ENCODE measurements at places on chromosomes 2 and 18. TPM values are rescaled to one million over a fixed set of nuclear protein-coding genes. Genes with fewer than 3 reads are reported as not detected.

GRCh38 chr2:127608061-127609030 is 37.6 kb upstream of the GPR17 start:
- no peaks in the 10 kb centered on the region for H3K36me3 ChIP-seq
- no peak overlapping the region for H3K4me3 ChIP-seq
- DNase-seq = no peak
- no peaks in the 10 kb centered on the region for H3K4me1 ChIP-seq
- H3K27ac ChIP-seq = no peak overlapping the region

DNA sequence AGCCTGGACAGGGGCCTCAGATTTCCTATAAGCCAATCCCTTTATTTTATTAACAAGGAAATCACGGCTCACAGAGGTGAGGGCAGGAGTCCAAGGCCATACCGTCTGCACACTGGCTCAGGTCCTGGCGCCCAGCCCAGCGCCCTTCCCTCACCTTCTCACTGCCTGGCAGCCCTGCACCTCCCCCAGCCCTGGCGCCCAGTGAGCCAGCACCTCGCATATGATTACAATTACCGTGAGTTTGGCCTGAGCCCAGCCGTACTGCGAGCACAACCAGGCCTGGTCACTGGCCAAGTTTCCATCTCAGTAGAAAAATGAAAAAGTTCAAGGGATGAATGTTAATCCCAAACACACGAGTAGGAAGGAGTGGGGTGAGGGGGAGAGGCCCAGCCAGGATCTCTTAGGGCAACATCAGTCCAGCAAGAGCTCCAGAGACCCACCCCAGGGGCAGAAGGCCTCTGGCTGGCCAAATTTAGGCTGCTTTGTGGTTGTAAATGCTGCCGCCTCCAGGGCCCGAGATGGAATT is 68.4 kb downstream of the MCFD2 start:
- H3K4me3 ChIP-seq = no peak overlapping the region
- DNase-seq = peak; percentile 98
- peaks cover 51% of the 10 kb centered on the region for H3K4me1 ChIP-seq

DNA sequence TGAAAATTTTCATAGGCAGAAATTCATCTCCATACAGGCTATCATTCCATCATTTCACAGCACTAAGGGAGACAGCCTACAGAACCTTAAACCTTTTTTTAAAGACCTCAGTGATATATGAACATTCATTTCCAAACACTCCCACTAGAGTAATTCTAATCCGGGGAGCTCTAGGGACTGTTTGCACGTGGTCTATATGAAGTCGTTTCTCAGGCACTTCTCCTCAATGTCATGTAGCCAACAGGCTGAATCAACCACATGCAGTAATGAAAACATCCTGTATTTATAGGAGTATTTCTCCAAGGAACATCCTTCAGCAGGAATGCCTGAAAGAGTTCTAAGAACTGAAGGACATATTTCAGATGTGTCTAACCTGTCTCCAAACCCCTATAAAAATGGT is 97.3 kb upstream of the CREB1 start:
- no peaks in the 10 kb centered on the region for H3K4me1 ChIP-seq
- no peaks in the 10 kb centered on the region for H3K36me3 ChIP-seq
- H3K27me3 ChIP-seq = no peaks in the 10 kb centered on the region

IGFBP5 gene
- total RNA-seq = 1,984 TPM

Data from ovary (tissue), 10 donors.